ENCODE measurements at places on chromosomes 7 and 10.

- DNase-seq = no peak
Measured at GRCh38 chr7:108245523-108246226, 115.5 kb upstream of the LAMB4 start.

DNA sequence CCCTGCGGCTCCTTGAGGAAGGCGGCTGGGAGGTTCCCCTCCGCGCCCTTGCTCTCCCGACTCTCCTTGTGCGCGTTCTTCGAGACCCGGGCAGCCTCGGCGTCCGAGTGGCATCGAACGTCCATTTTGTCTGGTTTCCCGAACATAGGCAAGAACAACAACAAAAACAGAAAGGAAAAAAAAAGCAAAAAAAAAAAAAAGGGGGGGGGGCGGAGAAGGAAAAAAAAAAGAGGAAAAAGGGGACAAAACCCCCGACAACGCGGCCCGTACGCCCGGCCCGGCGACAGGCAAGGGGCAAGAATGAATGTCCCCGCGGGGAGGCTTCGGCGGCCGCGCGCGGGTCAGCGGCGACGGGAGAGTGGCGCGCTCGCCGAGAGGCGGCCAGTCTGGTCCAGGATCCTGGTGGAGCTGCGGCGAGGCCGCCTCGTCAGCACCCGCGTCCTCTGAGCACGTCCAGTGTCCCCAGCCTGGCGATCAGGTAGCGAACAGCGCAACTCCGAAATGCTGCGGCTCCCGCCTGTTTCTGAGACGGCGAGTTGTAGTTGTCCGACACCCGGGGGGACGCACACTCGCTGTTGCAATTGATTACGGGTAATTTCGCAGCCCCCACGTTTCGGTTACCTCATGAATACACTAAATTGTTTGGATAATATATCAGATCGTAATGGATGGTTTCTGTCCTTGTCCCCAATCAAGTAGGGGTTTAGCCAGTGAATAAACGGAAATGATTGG is at the start of gene VAX1:
Gene VAX1, minus strand, starts transcription at position 360 of the 732 bp plus-strand sequence. Its CDS starts 214 bp downstream, at position 146.
- no peak for DNase-seq

- no peak for DNase-seq
Measured at GRCh38 chr10:58797356-58797755, 284.7 kb downstream of the BICC1 start.

DNA sequence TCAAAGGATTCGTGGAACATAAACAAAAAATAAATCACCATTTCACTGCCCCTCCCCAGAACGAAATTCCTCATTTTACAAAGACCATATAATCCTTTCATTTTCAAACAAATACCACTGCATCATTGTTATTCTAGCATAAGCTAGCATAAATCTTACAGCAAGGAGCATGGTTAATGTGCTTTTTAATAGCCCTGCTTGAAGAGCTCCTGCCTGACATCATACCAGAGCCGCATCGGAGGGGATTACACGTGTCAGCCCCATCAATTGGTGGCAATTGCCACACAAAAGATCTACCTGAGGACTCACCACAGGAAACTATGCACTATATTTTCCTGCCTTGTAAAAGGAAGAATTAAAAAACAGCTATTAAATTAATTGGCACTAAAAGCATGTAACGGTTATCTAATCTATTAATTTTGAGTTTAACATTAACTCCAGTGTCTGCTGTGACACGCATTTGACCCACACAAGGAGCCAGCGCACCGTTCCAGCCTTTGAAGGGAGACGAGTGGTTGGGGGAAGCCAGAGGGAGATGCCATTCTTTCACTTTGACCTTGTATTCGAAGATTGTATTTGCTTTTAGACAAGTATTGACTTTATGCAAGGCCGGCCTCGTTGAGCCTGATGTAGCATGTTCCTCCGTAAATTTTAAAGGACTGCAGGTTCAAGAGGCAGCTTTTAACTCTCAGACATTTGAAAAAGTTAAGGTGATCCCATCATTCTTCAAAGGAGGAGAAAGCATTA is 261.1 kb upstream of the RNF32 start:
- DNase-seq = no peak

GRCh38 chr10:126170371-126170770 is 217.9 kb downstream of the ADAM12 start:
- DNase-seq = no peak

DNA sequence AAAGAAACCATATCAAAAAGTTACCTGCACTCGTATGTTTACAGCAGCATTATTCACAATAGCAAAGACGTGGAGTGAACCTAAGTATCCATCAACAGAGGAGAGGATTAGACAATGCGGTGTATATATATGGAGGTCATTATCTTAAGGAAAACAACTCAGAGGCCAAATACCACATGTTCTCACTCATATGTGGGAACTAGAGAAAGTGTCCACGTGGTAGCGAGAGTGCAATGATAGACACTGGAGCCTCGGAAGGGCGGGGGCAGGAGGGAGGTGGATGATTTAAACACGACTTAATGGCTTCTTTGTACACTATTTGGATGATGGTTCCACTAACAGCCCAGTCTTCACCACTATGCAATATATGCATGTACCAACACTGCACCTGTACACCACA is 40.1 kb upstream of the RNF32 start:
- no peak for DNase-seq

GRCh38 chr10:118953598-118954393 is 75.7 kb upstream of the NANOS1 start:
- DNase-seq = no peak

GRCh38 chr7:155763122-155763521 is 49.1 kb downstream of the SHH start:
- no peak for DNase-seq

- no peak for DNase-seq
Measured at GRCh38 chr7:30708412-30708811, 26.2 kb upstream of the CRHR2 start.

- DNase-seq = no peak
Measured at GRCh38 chr7:154672659-154673415, 330.1 kb downstream of the PAXIP1 start.

GRCh38 chr7:95596198-95597063 is at the start of gene PDK4:
TSS of gene PDK4 (minus strand) at chr7:95596516. CDS start at chr7:95596293, 223 bp downstream.
- no peak for DNase-seq

DNA sequence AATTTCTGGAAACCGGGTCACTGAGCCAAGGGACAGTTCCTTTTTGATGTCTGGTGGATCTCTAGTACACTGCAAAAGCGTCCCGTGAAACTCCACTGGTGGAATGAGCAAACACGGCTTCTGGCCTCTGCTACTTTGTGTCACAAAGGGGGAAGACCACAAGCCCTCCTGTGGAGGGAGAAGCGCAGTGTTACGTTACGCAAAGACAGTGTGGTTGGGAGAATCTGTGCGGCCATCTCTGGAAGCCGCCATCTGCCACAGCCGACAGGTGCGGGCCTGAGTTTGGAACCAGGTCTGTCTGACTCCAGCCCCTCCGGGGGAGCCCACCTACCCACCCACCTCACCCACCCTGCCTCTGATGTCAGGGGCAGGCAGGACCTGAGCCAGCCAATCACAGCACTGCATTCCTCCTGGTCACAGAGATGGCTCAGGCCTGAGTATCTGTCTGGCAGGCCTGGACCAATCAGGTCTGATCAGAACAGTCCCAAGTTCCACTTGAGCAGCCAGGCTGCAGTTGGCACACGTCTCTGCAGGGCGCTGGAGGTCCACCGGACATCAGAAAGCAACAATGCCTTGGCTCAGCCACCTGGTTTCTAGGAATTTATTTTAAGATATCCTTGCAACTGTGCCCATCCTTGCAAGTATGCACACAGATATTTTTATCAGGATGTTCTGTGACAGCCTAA is 3.0 kb upstream of the CYP2W1 start:
- DNase-seq = no peak

- DNase-seq = peak; percentile 12
Measured at GRCh38 chr7:51430480-51431086, 114.0 kb upstream of the COBL start.

GRCh38 chr7:128056901-128057300 is 25.7 kb upstream of the LRRC4 start:
- no peak for DNase-seq

GRCh38 chr7:9796241-9796640 is 1177.4 kb upstream of the PHF14 start:
- DNase-seq = no peak

DNA sequence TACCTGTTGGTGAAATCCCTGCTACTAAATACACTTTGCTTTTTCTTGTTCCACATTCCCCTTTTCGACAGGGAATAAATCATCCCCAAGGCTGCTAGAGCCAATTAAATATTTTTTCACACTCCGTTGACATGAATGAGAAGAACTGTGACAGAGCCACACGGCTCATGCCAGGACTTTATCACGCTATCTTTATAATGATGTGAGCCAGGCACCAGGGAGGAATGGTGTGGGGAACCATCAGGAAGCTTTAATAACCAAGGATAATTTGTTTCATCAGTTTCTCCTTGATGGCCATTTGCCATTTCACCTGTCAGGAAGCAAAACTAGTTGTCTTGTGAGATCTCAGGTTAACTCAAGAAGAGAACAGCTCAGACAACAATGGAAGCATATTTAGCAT is 193.0 kb upstream of the C7orf33 start:
- no peak for DNase-seq

GRCh38 chr7:11830582-11831155 is 1.3 kb downstream of the THSD7A start:
- DNase-seq = no peak

DNA sequence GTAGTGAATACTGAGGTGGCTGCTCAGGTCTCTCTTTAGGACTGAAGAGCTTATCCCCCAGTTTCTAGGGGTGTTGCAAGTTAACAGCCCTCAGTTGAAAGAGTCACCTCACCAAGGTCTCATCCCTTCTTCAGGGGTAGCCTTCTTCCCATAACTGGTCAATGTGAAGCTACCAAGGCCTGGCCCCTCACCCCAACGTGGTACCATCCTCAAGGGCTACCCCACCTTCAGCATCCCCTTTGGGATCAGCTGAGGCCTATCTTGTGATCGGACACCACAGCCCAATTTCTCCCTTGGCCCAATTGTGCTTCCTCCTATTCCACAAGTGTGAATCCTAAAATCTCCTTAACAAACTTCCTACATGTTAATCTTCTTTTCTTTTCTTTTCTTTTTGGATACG is 289.5 kb upstream of the MKLN1 start:
- DNase-seq = no peak

DNA sequence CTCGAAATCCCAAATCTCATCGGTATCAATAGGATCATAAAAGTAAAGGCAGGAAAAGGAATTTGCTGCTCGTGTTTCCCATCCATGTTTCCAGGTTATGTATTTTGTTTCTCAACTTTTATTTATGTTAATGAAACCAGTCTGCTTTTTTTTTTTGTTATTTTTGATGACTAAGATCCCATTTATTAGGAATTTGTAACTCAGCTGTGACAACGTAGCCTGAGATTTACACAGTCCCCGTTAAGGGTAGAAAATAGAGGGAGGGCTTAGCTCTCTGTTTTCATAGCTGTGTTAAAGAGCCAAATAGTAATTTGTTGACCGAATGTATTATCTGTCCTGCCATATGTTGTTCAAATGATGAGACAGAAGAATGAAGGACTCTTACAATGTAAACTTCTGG is 164.0 kb downstream of the MGMT start:
- DNase-seq = no peak

- DNase-seq = no peak
Measured at GRCh38 chr10:118340486-118340885, 1.6 kb downstream of the FAM204A start.

- no peak for DNase-seq
Measured at GRCh38 chr10:54266395-54266794, 534.6 kb downstream of the PCDH15 start.

DNA sequence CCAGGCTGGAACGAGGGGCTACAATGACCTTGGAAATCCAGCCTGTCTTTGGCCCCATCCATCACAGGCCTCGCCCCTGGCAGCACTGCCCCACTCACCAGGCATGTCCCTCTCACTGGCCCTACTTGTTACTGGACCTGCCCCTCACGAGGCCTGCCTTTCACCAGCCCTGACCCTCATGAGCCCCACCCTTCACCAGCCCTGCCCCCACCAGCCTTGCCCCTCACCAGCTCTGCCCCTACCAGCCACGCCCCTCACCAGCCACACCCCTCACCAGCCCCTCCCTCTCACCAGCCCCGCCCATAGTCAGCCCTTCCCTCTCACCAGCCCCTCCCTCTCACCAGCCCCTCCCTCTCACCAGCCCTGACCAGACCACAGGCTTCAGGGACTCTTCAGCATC is 57.8 kb downstream of the COL26A1 start:
- no peak for DNase-seq

GRCh38 chr10:80166581-80167470 is 34.3 kb downstream of the PLAC9 start:
- DNase-seq = no peak

DNA sequence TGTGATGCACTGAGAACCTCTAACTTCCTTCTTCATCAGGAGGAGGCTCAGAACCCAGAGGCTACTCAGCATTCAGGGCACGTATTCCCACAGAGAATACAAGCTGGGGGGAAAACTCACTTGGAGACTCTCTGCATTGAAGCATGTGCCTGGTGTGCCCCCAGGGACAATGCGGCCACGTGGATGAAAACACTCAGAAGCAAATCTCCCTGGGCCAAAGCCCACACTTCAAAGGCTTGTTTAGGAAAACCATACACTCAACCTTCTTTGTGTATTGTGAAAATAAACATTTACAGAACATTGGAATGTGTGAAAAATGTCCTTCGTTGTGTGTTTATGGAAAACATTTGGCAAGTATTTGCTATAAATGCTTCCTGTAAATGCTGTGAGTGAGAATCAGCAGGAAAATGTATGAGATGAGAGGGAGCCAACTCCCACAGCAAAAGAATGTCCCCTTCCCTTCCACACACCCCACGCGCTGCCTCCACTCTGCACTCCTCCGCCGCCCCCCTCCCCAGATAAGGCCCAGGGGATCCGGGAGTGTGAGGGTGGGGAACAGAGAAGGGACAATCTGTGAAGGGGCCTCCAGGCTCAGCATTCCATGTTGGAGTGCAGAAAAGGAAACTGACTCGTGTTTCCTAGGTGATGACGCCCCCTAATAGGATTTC is 339.5 kb downstream of the ELMO1 start:
- DNase-seq = no peak

DNA sequence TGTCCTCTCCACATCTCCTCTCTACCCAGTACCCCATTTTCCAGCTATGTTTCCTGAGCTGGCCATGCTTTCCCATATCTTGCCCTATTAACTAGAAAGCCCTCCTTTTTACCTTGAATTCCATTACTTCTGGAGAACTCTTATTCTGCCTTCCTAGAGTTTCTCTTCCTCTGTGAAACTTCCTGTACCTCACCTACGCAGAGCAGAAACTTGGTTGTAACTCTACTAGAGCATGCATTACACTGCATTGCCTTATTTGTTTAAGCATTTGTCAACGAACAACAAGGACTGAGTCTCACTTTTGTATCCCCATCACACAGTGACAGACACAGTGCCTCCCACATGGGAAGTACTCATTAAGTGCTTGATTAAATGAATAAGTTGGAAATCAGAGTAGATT is 36.4 kb downstream of the VCL start:
- DNase-seq = no peak

- DNase-seq = no peak
Measured at GRCh38 chr7:51175992-51176388, 140.6 kb downstream of the COBL start.

DNA sequence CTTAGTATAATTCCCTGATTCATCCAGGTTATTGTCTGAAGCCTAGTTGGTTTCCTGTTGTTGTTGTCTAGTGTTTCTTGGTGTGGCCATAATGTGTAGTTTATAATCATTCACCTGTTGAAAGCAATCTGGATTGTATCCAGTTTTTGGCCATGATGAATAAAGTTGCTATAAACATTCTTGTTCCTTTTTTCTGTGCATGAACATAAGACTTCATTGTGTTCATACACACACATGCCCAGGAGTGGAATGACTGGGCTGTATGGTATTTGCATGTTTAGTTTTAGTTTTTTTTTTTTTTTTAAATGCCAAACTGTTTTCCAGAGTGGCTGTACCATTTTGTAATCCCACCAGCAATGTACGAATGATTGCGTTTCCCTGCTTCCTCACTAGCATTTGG is 349.8 kb downstream of the SDK1 start:
- DNase-seq = no peak

- DNase-seq = no peak
Measured at GRCh38 chr7:116809636-116810266, 52.6 kb upstream of the CAPZA2 start.
